ENCODE measurements at places on chromosomes 1 and 21.
A peak's percentile ranks its signal among the peaks of the same experiment; 100 is the strongest.

DNA sequence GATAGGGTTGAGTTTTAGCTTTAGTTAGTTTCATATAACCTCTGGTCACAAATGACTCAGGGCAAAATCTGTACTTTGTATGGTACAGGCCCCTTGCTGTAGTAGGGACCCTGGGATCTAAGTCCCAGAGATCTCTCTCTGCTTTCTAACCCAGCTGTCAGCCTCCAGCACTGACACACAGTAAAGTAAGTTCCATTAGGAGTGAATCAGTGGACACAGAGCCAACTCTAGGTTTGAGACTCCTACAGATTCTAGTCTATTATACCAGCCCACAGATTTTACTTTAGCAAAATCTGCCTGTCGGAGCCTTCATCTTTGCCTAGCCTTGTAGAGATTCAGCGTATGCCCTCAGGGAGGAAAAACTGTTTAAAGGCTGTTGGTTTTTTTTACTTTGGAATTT is 52.5 kb downstream of the ANGPTL1 start:
- DNase-seq = no peak

DNA sequence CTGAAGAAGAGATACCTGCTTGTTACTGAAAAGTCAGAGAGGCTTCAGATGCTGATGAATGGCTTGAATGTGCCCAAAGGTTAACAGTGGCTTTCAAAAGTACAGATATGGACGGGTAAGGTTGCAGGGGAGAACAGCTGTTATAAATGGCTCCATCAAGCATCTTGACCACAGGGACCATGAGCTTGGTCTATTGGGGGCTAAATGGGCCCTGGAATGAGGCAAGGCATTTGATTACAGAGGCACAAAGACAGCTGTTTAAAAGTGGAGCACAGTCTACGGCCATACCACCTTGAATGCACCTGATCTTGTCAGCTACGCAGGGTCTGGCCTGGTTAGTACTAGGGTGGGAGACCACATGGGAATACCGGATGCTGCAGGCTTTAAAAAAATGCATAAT is 48.3 kb downstream of the C1orf198 start:
- DNase-seq = no peak

GRCh38 chr1:28509705-28510272 is 3.9 kb downstream of the RCC1 start:
- DNase-seq = no peak

- no peak for DNase-seq
These were observed 12.6 kb downstream of the B3GALT5 start for GRCh38 chr21:39625211-39625895.

GRCh38 chr1:222555992-222556615 is 8.2 kb upstream of the HHIPL2 start:
- DNase-seq = no peak

GRCh38 chr21:43818685-43819084 is 29.3 kb downstream of the RRP1 start:
- no peak for DNase-seq

DNA sequence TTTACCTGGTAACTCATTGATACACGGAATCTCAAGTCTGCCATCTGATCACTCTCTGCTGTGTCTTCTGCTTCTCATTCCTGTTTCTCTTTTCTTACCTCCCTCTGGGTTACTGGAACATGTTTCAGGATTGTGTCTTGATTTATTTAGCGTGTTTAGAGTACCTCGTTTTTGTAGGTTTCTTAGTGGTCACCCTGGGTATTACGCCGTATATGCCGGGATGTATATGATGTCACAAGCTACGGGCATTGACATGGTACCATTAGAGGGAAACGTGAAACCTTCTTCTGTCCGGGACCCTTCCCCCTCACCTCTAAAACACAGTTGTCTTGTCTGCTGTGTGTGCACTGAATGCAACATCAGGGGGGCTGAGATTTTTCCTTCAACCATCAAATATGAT is 2.8 kb downstream of the ACTRT2 start:
- DNase-seq = no peak

GRCh38 chr1:173393659-173394000 is 83.5 kb upstream of the PRDX6 start:
- no peak for DNase-seq

DNA sequence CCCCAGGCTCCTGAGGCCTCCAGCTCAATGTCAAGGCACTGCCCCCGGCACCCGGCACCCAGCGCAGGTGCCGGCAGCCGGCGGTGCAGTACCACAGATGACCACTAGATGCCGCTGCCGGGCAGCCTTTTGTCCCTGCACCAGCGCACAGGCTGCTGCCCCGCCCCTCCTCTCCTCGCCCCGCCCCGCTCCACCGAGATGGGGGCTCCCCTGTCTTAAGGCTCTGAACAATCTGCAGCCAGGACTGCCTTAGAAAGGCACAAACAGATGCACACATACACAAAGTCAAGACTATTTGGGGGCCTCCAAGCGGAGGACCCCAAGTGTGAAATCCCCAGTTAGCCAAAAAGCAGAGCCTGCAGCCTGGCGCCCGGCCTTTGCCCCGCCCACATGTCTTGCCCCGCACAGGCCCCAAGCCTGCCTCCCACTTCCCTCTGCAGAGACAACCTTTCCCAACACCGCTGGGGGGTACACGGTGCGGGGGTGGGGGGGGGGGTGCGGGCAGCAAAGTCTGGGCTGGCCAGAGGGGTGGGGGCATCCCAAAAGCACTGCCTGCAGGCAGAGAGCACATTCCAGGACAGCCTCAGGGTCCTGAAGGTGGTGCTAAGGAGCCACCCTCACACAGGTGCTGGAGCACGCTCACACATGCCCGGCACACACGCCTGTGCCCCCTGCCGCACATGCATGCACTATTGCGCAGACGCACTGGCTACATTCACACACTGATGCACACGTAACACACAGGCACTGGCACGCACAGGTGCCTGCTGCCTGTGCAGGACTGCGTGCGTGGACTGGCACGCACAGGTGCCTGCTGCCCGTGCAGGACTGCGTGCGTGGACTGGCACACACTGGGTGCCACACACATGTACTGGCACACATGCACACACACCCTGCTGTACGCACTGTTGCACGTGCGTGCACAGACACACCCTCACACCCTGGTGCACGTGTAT is 37.1 kb downstream of the ARHGEF16 start:
- peak; percentile 62 for DNase-seq

- DNase-seq = no peak
These were observed 576.2 kb downstream of the NEGR1 start for GRCh38 chr1:71706029-71706671.

GRCh38 chr1:31665234-31665878 is 20.7 kb upstream of the PEF1 start:
- DNase-seq = no peak

- no peak for DNase-seq
These were observed 64.3 kb downstream of the RERE start for GRCh38 chr1:8752921-8753713.

- DNase-seq = no peak
These were observed 8.1 kb upstream of the GADD45A start for GRCh38 chr1:67676946-67677345.

GRCh38 chr1:68511254-68511653 is 14.4 kb upstream of the DEPDC1 start:
- no peak for DNase-seq

- no peak for DNase-seq
These were observed 12.4 kb downstream of the KRTAP22-2 start for GRCh38 chr21:30577766-30578165.

- no peak for DNase-seq
These were observed 1107.9 kb downstream of the PLA2G4A start for GRCh38 chr1:187936667-187937066.

DNA sequence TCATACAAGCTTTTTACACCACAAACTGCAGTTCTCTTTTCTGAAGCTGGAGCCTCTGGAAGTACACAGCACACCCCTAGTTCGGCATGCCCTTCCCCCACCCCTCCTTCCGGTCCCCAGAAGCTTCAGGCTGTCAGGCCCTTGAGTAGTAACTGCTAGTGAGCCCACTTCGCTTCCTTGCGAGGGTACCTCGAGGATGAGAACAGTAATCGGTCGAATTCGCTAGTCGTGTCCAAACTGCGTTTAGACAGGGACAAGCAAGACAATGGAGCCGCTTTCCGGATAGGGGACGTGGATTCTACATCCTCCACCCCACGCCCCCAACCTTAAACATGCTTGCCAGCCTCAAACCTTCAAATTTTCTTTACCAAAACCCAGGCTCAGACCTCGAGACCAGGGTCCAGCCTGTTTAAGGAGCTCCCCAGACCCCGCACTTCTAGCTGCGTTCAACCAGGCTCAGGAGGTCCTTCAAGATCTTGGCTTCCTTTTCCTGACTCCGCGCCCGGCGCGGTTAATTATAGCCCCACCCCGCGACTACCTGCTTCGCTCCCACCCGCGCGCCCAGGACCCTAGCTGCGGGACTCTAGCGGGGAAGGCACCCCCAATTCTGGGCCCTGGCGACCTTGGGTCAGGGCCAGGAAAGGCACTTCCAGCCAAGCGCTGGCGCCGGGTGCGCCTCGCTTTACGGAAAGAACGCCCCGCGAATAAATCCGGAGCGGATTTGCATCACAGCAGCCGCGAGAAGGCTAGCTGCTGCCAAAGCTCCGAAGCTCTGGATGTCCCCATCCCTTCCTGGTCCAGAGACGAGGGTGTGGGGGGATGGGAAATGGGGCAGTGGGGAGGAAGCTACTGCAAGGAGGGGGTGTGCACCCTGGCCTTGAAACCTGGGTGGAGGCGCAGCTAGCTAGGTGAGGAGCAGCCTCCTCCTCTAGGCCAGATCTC is 8.1 kb upstream of the TSPAN1 start:
- no peak for DNase-seq

DNA sequence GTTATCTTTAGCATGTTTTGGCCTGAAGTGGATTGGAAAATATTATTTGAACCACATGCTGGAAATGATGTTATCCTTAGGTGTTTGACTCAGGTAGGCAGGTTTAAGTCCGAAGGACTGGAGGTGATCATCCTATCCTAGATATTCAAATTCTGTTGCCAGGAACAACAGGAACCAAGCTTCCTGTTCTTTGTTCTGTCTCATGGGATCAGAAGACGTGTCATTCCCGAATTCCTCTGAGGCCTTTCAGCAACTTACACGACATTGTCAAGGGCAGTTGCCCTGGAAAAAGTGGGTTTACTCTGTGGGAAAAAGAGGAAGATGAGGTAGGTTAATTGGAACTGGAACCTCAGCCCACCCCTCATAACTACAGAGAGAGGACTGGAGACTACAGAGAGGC is 36.6 kb downstream of the SLAMF6 start:
- no peak for DNase-seq

DNA sequence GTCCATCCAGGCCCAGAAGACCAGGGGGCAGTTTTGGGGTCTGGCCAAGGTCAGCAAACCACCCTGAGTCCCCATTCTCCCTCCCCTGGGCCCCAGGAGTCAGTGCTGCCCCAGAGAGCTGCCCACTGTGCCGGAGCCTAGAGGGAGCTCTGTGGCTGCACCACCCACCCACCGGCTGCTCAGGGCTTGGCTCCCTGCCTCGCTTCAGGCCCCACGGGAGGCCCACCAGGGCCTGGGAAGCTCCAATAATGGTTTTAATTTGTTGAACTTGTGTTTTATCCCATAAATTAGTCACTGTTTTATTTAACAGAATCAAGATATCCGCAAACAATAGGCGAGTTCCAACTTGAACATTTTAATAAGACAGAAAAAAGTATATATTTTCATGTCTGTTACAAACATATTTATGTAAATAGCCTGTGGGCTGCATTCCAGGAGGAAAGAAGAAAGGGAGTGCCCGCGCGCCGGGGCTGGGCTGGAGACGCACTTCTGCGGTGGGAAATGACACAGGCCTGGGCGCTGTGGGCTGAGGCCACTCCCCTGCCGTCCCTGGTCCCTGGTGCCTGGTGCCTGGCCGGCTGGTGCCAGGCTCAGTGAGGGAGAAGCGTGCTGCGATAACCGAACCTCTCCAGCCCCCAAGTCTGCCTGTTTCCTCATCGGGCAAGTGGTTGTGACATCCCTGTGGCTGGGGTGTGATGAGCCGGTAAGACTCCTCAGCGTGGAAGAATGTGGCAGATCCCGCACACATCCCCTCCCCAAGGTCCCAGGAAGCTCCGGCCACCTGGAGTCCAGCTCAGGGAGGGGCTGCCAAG is 160.5 kb downstream of the PEX14 start:
- no peak for DNase-seq

- DNase-seq = no peak
These were observed 23.8 kb downstream of the SEC16B start for GRCh38 chr1:177945943-177946650.

- no peak for DNase-seq
These were observed 26.1 kb upstream of the SLAMF6 start for GRCh38 chr1:160548960-160549664.

GRCh38 chr21:17989780-17990179 is 170.6 kb upstream of the C21orf91 start:
- DNase-seq = no peak

- no peak for DNase-seq
These were observed 61.5 kb upstream of the ATP1B1 start for GRCh38 chr1:169044971-169045370.

GRCh38 chr1:25813734-25814471 is 5.9 kb upstream of the MTFR1L start:
- DNase-seq = no peak

DNA sequence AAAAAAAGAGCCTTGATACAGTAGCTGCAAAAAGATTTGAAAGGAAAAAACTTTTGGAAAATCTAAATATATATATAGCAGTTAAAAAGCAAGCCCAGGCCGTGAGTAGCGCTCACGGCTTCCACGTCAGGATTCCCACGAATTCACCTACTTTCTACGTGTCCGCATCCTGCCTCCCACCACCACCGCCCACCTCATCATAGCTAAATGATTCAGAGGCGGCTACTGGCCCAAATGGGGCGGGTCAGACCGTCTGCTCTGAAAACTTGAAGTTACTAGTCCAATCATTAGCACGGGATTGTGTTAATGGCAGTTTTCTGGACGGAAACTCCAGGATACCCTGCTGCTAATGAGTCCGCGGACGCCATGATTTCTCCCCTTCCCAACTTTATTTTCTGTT is 1.3 kb upstream of the CCSAP start:
- no peak for DNase-seq

DNA sequence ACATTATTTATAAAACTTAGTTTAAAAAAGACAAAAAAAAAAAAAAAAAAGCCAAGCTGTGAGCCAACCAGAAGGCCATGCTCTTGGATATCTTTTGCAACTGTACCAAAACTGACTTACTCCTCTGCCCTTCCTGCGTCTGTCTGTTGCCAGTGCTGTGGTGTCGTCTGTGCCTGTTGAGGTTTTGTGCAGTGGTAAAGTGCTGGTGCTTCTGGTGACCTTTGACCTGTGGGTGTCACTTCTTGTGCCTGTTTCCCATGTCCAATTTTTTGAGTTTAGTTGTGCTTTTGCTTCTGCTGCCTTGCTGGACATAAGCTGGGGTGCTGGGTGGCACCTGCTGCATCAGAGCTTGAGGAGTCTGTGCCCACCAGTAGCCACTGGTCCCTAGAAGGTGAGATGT is 41.4 kb downstream of the RNF187 start:
- no peak for DNase-seq

All from stimulated activated CD8-positive, alpha-beta memory T cell treated with anti-CD3 and anti-CD28 coated beads, Interleukin-4, amount 100 ng/mL, for 4 hours (primary cell).